HS-5 (cell line): ENCODE measurements at places on chromosomes 6 and 20.

DNA sequence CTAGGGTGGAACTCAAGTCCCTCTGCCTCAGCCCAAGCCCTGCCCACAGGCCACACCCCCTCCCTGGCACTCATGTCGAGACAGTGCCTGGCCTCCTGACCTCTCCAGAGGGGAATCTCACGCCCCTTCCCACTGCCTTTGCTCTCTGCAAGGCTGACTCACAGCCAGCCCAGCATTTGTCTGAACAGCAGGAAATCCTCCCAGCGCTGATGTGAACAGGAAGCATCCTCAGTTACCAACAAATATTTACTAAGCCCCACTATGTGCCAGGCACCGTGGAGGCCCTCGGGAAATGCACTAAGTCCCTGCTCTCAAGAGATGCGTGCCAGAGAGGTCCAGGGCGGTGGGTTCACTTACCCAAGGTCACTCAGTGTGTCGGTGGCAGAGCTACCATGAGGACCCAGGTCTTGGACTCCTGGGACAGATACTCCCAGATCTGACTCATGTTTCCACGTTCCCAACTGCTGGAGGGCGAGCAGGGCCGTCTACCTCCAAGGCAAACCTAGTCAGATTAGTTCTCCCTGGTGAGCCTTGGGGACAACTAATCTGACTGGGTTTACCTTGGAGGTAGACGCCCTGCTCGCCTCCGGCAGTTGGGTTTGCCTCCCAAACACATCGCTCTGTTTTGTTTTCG lies 7.8 kb downstream of the ADA start:
- DNase-seq = peak; percentile 61

- DNase-seq = peak; percentile 31
Measured at GRCh38 chr20:3686867-3687321, 5.1 kb upstream of the ADAM33 start.

DNA sequence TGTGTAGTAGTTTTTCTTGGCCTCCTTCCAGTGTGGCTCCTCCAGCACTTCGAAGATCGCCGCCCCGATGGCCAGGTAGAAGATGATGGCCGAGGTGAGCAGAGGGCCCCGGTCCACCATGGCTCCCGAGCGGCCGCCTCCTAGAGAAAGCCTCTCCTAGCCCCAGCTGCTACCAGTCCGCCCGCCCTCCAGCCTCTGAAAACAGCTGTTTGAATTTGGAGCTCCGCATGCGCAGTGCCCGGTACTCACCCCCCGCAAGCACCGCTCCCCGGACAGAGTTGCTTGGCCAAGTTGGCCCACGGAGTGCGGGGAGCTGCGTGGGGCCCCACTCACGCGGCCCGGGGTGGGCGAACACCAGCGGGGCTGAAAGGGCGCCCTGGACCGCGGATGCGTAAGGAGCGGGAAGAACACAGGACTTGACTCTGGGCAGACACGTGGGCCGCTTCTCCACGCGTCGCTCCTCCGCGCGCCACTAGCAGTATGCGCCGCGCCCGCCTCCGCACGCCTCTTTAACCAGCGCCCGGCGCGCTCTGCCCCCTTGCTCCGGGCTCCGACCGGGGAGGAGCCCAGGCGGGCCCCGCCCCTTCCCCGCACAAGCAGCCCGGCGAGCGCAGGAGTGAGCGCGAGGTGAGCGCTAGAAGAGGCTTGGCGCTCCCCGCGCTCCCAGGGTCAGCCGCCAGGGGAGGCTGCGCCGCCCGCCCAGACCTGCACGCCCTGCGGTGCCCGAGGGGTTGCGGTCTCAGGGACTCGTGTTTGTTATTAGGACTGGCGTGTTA lies at the start of gene KCNK5:
Gene KCNK5 (minus strand): TSS at position 484 of the 776 bp plus-strand sequence. CDS start 364 bp downstream, at position 120.
- DNase-seq = peak; percentile 28

GRCh38 chr6:6407071-6407741 lies 86.7 kb upstream of the F13A1 start:
- no peak for DNase-seq

DNA sequence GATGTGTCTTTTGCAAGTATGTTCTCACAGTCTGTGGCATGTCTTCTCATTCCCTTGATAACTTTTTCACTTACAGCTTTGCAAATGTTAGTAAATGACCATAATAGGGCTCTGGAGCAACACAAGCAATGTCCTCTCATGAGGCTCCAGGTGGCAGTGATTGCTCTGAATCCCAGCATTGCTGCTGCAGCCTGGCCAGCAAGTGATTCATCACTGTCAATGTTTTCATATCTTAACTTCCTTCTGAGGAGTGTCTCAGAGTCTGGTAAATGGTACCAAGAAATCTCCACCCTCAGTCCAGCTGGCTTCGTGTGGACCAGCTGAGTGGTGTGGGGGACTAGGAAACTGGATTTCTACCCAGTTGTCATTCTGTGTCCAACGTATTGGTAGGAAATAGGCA lies 139.6 kb downstream of the MYLK4 start:
- DNase-seq = no peak
